Fibroblast of skin of right biceps (primary cell): ENCODE measurements at places on chromosomes 1 and 21.

GRCh38 chr1:46806196-46807020, 7.6 kb downstream of the CYP4B1 start:
- DNase-seq, result no peak

DNA sequence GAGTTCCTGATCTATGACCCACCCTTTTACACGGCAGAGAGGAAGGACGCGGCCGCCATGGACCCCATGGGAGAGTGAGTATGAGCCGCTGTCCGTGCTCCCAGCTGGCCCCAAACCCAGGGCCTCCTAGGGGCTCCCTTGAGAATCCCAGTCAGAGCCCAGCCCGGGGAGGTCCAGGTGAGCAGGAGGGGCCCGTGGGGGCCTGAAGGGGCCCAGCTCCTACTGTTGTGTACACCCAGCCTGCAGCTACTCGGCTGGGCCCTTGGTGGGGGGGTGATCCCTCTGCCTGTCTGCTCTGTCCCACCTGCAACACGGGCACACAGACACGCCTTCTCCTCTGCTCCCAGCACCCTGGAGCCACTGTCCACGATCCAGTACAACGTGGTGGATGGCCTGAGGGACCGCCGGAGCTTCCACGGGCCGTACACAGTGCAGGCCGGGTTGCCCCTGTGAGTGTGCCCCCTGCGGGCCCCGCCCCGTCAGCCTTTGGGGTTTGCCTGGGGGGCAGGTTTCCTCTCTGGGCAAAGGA, 28.6 kb upstream of the LRRC3 start:
- no peak for DNase-seq

DNA sequence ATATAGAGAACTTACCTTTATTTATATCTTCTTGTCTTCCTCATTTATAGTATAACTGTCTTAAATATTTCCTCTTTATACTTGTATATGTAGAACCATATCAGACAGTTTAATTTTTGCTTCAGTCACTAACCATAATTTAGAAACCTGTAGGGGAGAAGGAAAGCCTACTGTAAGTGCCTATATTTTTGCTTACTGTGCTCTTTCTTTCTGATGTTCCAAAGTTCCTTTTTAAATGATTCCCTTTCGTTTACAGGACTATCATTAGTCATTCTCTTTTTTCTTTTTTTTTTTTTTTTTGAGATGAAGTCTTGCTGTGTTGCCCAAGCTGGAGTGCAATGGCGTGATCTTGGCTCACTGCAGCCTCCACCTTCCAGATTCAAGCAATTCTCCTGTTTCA, 109.7 kb downstream of the CENPF start:
- no peak for DNase-seq

DNA sequence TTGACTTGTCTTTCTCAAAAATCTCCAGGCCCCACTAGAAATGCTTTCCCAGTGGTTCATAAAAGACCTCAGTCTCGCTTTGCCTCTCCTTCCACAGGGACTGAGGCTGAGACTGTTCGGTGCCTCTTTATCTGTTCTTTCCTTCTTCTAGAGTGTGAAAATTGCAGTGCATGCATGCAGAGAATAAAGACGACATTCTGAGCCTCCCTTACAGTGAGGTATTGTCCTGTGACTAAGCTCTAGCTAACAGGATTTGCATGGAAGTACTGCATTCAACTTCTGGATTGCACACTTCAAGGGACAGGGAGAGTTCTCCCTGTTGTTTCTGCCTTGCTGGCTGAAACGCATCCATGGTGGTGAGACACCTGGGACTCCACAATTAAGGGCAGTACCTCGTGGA, 69.1 kb downstream of the COLGALT2 start:
- no peak for DNase-seq

- DNase-seq, result no peak
Measured at GRCh38 chr1:169704797-169705196, 6.6 kb downstream of the SELL start.

DNA sequence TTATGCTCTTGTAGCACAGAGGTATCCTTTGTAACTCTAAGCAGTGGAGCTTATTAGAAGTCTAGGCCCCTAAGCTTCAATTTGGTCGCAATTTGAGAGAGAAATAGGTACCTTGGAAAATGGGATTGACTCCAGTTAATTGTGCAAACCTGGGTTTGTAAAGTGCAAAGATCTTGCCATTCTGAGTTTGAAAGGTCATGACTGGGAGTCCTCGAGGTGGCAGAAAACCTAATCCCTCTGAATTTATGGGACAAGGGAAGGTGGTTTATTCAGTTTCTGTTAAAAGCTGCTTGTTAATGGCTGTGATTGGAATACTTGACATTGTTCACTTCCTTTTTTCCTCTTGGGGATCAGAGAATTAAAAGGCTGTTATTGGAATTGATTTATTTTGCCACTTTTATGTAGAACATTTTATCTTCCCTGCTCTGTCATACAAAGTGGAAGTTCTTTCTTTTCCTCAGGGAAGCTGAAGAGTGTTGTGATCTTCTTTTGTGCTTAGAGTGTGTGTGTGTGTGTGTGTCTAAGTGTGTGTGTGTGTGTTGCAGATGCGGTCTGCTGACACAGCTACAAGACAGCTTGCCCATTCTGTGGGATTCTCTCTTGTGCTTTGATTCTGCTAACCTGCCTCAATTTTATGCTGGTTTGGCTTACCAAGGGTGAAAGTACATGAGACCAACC, 144.5 kb downstream of the SPATA46 start:
- no peak for DNase-seq

DNA sequence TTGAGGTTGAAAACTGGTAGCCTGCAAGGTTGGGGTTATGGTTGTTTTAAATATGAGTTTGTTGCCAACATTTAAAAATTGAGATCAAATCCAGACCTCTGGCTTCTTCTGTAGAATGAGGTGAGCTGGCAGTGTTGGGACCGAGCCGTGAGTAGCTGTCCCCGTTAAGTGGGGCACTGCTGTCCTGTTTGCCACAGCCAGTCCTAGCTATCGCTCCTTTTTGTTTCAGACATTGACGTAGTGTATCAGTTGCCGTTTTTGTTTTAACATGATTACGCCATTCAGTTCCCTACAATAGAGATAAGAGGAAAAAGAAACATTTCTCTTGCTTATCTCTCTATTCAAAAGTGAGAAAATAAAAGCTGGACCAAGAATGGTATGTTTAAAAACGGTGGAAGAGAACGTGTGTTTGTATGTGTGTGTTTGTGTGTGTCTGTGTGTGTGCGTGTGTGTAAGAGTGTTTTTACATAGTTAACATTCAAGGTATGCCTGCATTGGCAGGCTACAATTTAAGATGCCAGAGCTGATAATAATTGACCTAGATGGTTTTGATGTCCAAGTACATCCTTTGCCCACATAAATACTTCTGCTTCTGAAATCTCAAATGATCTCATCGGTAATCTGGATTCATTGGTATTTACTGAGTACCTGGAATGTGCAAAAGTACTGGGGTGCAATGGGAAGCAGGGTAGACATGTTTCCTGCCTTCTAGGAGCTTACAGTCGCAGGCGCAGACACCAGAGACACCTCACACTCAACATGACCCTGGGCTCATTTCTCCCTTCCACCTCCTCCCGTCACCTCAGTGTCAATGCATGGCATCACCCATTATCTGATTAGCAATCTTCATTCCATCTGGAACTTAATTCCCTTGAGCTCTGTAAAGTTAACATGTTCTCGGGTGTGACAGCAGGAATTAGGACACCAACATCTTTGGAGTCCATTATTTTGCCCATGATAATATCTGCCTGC, 65.8 kb downstream of the HUNK start:
- no peak for DNase-seq

DNA sequence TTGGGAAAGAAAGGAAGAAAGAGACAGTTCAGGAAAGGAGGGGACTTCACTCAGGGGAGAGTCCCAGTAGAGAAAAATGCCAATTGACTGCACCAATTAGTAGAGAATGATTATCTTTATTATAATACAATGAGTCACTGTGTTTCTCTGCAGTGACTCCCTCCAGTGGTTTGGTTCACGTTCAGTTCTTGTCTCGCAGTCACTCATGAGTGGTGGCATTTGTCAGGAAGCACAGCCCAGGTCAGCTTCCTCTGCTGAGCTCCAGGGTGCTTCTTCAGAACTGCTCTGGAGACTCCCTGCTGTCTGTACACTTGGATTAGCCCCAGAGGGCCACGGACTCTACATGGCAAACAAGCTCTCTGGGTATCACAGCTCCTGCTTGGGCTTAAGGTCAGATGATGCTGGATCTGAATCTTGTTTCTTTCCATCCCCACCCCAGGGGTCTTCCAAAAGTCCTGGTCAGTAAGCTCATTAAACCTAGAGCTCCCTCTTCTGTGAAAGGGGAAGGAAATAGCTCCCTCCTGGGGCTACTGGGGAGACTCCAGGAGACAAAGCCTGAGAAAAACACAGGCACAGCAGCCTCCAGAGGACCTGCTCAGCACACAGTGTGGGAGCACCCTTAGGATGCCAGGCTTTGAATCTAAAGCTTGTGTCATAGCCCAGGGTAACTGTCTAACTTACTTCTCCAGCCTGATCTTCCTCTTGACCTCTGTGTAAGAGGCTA, 619.0 kb downstream of the AJAP1 start:
- no peak for DNase-seq

DNA sequence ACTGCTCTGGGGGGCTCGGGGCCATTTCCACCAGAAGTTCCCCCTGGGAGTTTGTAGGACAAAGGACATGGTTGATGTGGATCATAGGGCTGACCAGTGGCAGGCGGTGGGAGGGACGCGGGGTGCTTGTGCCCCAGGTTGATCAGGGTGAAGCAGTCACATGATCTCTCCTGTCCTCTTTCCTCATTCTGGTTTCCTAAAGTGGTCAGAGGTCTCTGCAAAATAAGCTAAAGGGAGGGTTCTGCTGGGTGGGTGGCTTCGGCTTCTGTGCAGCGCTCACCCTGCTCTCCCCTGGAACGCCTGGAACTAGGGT, 9.2 kb downstream of the PDXK start:
- no peak for DNase-seq

DNA sequence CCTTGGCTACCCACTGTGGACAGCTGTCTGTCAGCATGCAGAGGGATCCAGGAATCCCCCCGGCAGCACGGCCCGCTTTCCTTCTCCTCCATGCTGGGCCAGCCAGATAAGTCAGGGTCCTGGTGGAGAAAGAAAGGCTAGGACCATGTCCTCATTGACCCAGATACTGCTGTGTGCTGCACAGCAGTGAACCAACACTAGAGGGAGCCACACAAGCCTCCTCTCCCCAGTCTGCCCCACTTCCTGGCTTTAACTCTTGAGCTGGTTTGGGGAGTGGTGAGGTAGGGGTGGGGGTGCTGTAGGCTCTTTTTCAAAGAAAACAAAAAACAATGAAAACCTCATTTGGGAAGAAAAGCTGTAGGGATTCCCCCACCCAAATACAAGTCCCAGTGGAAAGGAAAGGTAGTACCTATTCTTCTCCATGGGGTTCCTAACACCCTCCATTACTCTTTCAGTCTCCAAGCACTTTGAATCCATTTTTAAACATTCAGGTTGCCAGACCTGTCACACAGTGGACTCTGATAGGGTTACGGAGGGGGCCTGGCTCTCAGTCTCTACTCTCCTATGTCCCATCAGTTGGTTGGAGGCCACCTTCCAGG, 84.9 kb upstream of the CD1D start:
- peak; percentile 18 for DNase-seq

- peak; percentile 46 for DNase-seq
Measured at GRCh38 chr21:32048353-32048752, 175.5 kb downstream of the HUNK start.

GRCh38 chr1:227330279-227331076, 12.2 kb upstream of the CDC42BPA start:
- no peak for DNase-seq

DNA sequence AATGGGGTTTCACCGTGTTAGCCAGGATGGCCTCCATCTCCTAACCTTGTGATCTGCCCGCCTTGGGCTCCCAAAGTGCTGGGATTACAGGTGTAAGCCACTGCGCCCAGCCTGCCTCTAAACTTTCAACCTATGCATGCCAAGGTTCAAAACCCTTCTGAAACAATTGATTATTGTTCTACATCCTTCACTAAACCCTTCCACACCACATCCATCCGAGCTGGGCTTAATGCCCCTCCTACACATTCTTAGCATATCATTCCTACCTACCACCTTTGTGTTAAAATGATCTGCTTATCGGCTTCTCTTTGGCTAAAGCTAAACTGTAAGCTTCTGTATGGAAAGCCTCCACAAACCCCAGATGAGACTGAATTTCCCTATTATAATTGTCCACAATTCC, 40.8 kb upstream of the DOCK7 start:
- no peak for DNase-seq

DNA sequence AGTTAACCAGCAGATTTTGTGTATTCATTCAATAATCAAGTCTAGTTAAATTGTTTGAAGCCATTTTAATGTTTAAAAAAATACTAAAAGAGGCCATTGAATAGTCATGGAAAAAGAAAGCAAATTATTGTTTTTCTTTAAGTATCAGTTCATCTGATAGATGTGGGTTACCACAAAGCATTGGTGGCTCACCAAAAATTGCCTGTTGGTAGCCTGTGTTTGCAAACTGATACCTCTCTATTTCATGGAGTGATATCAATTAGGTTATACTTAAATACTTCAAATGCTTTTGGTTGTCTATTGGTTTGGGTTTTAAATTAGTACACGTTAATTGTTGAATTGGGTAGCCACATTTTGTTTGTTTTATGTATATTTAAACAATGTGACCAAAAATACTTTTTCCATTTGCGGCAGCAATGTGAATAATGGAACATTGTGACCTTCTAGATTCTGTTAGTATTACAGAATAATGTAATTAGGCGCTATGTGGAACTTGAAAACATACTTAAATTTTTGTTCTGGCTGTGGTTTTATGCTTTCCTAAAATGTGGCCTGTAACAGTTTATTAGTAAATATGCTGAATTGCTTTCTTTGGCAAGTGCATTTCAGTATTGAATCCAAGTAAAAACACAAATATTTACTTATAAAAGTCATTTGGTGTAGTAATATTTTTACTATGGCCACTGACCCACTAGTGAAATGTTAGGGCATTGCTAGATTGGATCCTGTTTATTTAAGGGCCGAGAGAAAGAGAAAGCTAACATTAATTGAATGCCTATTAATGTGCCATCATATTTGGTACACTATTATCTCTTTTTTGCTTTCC, 37.1 kb upstream of the NBL1 start:
- DNase-seq, result no peak

- DNase-seq, result peak; percentile 58
Measured at GRCh38 chr1:165717918-165718515, 19.7 kb upstream of the ALDH9A1 start.

GRCh38 chr21:45019076-45019886, 55.1 kb upstream of the ADARB1 start:
- DNase-seq, result peak; percentile 29

- peak; percentile 96 for DNase-seq
Measured at GRCh38 chr1:77347646-77348045, 65.8 kb downstream of the AK5 start.
